ENCODE measurements at places on chromosomes 4 and X.

- DNase-seq, result no peak
Measured at GRCh38 chrX:9878146-9878820, 88.9 kb upstream of the CLDN34 start.

GRCh38 chr4:121648516-121648915 is 48.3 kb downstream of the ANXA5 start:
- no peak for DNase-seq

GRCh38 chr4:80803337-80803736 is 227.2 kb upstream of the BMP3 start:
- DNase-seq, result no peak

DNA sequence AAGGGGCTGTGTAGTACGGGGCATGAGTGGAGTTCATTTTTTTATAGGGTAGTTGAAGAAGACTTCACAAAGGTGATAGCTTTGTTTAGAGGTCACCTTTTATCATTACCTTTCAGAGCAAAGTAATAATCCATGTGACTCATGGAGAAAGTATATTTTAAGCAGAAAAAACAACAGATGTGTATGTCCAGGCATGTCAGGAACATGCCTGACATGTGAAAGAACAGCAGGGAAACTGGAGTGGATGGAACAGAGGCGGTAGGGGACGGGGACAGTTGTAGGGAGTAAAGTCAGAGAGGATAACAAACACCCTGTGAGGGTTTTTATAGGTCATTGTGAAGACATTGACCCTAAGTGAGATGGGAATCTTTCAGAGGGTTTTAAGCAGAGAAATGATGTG is 107.6 kb downstream of the USP9X start:
- no peak for DNase-seq

- DNase-seq, result no peak
Measured at GRCh38 chr4:47049347-47049746, 18.0 kb downstream of the GABRB1 start.

DNA sequence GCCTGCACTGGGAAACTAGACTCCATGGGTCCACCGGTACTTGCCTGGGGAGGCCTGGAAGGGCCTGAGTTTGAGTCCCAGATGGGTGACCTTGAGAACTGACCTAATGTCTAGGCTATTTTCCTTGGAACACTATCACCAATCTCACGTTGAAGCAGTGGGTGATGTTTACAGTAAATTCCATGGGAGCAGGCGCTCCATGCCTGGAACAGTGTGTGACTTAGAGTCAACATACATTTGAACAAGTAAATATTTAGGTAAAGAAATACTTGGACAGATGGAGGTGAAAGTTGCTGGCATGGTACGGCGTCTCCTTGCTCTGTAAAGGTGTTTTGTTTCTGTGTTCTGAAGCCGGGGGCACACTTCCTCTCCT is 47.5 kb downstream of the TBC1D14 start:
- DNase-seq, result no peak

DNA sequence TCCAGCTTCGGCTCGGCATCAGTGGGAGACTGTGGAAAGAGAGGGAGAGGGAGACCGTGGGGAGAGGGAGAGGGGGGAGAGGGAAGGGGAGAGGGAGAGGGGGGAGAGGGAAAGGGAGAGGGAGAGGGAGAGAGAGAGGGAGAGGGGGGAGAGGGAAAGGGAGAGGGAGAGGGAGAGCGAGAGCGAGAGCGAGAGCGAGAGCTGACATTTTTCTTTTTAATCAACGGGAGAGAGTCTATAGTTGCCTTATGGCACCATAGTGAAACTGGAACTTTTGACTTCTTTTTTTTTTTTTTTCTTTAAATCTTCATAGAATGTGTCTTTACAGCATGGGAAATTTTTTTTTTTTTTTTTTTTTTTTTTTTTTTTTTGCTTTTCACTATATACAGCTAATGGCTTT is 94.7 kb upstream of the NUDT6 start:
- no peak for DNase-seq

- DNase-seq, result no peak
Measured at GRCh38 chr4:128906581-128906980, 97.1 kb downstream of the JADE1 start.

GRCh38 chr4:44118971-44119680 is 329.5 kb downstream of the KCTD8 start:
- no peak for DNase-seq

DNA sequence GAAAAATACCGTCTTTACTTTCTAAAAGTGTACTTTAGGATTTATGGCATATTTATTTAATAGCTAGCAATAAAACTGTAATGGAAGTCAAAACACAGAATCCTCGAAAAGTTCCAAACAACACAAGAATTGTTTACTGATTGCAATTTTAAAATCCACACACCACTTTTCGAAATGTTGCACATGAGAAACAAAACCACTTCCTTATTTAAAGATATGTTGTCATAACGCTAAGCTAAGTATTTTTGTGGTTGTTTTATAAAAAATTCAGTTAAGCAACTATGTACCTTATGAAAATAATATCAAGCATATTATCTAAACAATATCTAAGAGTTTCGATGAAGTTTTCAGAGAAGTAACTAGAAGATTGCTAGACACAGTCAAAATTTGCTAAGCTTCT is 344 bp downstream of the TMPRSS11D start:
- DNase-seq, result no peak

- no peak for DNase-seq
Measured at GRCh38 chrX:69379412-69379811, 124.7 kb upstream of the NALF2 start.

DNA sequence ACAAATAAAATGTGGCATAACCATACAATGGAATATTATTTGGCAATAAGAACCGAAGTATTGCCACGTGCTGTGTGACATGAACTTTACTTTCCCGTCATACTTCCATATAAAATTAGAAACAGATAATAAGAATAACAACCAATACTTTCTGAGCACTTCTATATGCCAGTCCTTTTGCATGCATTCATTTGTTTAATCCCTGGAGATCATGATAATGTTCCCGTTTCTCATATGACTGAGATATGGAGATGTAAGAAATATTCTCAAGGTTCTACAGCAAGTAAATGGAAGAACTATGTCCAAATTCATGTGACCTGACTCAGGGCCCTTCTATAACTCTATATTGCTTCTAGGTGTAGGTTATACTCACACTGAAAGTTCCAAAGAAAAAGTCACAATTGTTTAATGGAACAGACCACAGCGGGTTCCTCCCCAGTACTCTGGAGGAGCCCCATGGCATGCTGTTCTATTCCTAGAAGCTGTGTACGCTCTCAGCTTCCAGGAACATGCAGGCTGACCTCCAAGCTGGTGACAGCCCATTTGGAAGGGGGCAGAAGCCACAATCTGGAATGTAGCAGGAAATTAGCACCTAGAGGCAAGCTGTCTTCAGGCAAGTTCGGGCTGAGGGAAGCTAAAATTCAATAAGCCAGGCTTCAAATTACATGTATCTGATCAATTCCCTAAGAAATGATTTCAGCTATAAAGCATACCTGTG is 31.5 kb downstream of the QDPR start:
- DNase-seq, result no peak

DNA sequence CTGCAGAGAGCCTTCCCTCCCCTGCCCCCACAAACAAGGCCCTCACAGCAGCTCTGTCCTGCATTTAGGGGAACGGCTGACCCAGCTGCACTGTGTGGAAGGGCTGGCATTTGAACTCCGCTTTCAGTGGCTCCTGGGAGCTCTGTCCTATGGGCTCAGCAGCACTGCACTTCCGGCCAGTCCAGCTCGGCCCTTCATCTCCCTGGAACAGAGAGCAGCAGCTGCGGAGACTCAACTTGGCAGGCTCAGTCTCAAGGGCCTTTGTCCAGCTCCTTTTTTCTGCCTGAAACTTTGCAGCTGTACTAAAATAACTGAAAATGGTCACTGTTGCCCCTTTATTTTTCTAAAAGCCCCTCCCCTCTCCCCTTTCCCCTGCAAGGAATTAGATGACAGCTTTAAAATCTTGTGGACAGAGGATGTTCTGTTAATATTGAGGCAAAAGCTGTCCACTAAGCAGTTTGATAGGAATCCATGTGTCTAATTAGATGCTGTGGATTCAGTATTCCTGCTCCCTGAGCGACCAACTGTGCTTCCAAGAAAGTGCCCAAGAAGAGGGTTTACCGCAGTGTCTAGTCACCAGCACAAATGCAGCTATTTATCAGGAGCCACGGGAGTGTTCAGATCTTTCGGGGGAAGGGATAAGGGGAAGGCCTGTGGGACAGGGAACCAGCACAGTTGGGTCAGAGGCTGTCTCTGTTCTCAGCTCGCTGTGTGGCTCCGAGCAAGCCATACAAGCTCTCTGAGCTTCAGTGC is 133.1 kb downstream of the AFAP1 start:
- DNase-seq, result no peak

DNA sequence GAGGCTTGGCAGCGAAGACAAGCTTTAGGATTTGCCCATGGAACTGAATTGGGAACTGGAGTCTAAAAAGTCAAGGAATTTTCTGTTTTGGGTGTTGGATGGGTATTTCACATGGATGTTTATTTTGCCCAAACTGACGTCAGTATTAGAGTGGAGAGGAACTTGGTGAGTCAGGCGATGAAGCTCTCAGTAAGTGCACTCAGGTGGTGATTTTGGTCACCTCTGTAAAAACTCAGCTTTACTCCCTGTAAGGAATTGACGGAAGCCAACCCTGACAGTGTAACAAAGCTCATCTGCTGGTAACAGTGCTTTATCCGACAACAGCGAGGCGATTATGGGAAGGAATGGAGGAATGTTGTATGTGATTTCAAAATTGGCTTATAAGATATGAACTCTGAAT is 77.0 kb upstream of the PGRMC2 start:
- no peak for DNase-seq

- no peak for DNase-seq
Measured at GRCh38 chrX:18871970-18872369, 111.9 kb downstream of the PHKA2 start.

DNA sequence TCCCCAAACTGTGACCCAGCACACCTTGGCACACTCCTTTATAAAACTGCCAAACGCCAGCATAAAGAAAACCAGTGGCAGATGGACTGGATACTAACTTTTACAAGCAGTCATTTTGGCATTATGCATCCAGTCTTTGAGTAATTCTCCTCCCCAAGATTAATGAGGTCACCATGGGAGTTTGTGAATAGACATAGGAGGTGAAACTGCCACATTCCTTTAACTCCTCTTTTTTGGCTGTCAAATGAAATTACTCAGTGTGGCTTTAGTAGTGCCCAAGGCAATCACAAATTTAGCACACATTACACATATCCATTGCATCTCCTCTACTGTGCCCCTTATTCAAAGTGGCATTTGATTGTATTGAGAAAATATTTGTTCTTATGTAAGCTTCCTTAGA is 315.3 kb upstream of the FGF13 start:
- DNase-seq, result no peak

DNA sequence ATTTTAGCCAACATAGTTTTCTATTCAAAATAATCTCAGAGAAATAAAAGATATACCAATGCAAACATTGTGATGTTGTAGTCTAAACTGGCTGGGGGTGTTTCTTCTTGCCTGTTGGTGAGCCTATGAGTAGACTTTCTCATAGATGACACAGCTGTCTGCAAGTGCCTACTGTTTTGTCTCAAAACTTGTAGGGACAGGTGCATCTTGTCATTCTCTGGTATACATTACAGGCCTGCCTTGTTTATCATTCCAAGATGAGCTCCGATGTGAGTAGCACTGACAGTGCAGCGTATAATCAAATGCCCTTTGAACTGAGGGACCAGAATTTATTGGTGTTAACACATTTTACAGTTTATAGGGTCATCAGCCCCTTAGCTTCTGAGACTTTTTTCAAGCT is 353.8 kb downstream of the PRDM5 start:
- no peak for DNase-seq

DNA sequence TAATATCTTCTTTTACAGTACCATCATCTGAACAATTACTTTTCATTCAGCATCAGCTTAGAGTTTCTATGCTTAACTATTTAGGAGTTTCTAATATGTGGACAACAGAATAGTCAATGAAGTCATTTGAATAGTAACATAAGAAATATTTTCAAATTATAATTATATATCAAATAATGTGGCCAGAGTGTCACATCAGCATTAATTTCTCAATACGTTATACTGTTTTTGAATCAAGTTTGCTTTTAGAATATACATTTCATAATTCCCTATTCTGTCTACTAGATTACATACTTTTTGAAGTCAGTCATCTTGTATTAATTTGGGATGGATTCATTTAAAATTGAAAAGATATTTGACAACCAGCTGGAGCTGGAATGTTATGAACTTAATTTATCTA is 677.4 kb upstream of the PABPC4L start:
- no peak for DNase-seq

- DNase-seq, result no peak
Measured at GRCh38 chrX:114959729-114960128, 57.7 kb downstream of the IL13RA2 start.

DNA sequence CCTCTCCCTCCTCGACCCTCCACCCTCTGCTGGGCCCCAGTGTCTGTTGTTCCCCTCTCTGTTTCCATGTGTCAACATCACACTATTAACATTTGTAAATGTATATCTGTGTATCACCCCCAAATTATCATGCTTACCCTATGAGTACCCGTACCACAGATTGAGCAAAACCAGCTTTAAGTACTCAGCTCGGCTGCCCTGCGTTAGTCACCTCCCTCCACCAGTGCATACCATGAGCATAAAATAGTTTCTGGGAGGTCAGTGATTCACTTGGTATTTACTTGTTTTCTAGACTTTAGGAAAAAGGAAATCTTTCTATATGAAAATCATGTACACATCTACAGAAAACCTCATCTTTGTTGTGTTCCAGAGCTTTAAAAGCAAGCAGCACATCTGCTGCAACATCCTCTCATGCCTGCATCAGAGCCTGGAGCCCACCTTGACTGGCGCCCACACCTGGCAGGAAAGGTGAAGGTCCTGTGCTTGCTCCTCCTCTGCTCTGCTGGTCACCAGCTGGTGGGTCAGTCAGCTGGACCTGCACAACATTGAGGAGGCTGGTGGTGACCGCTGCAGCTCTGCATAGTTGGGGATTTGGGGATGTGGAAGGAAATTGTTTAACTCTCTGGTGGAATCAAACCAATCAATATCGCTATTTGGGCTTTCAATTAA is 214.4 kb upstream of the KLF3 start:
- DNase-seq, result no peak

DNA sequence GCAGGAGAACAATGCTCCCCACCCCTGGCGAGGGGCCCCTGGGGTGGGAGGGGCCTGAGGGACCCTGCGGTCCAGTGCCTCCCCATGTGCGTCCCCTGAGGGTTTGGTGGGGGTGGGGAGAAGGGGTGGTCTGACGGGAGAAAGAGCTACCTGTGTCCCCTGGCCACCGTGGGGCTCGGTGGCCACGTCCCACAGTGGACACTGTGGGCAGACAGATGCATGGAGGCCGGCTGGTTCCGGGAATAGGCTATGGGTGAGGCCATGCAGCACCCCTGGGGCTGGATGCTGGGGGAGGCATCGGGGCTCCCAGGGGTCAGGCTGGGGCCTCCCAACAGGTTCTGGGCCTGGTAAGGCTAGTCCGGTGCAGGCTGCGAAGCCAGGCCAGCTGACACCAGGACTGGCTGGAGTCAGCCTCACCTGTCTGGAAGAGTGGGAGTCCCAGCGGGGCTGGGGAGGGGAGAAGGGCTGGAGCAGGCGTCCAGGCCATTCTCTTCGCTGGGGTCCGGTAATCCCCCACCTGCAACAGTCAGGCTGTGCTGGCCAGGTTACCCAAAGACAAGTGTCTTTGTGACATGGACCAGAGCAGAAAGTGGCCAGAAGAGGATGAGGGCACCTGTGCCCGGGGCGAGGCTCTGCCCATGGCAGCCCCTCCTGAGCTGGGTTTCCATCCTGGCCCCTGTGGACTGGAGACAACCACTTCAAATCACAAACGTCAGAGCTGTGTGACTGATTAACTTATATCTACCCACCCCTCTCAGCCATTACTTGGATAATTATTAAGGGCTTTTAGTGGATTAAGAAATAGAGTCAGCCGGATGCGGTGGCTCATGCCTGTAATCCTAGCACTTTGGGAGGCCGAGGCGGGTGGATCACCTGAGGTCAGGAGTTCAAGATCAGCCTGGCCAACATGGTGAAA is 1.4 kb upstream of the FAM53A start:
- no peak for DNase-seq
